ENCODE measurements at places on chromosomes 1 and 21.

- no peak for DNase-seq
Measured at GRCh38 chr1:234771642-234772344, 161.8 kb upstream of the IRF2BP2 start.

DNA sequence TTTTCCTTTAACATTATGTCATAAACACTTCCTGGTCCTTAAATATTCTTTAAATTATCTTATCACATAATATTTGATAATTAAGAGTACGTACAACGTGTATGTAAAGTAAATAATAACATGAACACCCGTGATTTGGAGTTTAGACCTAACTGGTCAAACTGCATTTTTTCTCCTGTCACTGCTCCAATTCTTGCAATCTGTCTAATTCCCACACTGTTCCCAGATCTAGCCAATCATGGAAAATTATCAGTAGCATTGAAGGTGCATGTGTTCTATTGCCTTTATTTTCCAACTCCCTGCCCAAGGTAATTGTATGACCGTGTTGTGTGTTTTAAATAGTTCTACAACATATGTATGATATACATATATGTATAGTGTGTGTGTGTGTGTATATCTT is 2.1 kb upstream of the PM20D1 start:
- no peak for DNase-seq

DNA sequence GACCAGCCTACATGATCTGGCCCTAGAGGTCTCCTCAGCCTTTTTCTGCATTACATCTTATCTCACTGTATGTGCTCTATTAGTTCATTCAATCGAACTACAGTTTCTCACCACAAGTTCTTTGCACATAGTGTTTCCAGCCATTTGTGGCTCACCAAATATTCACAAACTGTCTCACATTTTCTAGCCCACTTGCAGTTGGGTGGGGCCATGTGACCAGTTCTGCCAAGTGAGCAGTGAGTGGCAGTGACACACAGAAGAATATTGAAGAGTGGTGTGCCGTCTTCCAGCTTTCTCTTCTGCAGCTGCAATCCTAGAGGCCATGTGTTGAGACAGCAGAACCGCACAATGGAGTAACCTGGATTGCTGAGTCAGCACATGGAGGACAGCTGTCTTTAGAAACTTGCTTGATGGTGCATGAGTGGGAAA is 103.2 kb upstream of the ZNF644 start:
- DNase-seq: no peak

GRCh38 chr1:23895082-23895481 is 18.1 kb downstream of the CNR2 start:
- DNase-seq: no peak

- no peak for DNase-seq
Measured at GRCh38 chr1:4315202-4315601, 339.2 kb upstream of the AJAP1 start.

GRCh38 chr1:223738465-223739365 is 26.4 kb downstream of the CAPN2 start:
- no peak for DNase-seq

DNA sequence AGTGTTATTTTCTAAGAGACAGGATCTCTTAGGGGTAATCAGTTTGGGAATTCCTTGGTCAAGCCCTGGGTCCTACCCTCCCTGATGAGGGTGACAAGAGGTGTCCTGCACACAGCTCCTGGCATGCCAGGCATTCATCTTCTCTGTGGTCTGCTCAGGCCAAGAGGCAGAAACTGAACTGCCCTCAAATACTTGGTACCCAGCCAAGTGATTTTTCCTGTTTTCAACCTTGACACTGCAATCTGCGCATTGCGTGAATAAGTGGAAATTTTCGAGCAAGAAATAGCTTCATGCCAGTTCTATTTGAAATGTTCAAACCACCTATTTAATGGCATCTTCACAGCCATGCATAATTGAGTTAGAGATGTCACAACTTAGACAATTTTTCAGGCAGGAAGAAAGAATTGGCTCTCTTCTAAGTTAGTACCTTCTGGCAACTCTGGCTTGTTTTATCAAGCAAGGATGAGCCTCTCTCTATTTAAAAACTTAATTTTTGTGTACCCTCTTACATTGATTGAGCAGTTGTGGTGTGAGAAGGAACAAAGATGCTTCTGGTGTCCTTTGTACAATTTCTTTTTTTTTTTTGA is 27.0 kb downstream of the DNM3 start:
- DNase-seq: no peak

DNA sequence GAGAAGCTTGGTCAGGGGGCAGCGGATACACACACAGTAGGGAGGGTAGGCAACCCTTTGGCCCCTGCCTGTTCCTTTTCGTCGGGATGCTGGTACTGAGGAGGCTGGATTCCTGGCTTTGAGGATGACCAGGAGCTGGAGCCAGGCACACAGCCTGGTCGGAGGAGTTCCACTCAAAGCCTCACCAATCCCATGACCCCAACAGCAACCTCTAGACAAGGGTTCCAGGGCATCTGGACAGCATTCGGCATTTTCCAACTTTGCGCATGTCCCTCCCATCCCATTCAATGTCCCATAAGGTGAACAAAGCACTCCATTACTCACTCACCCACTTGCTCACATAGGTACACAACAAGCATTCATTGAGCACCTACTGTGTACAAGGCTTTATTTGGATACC is 42.6 kb upstream of the HMGB4 start:
- DNase-seq: no peak

- peak; percentile 14 for DNase-seq
Measured at GRCh38 chr1:154943649-154944400, 7.3 kb upstream of the PMVK start.

DNA sequence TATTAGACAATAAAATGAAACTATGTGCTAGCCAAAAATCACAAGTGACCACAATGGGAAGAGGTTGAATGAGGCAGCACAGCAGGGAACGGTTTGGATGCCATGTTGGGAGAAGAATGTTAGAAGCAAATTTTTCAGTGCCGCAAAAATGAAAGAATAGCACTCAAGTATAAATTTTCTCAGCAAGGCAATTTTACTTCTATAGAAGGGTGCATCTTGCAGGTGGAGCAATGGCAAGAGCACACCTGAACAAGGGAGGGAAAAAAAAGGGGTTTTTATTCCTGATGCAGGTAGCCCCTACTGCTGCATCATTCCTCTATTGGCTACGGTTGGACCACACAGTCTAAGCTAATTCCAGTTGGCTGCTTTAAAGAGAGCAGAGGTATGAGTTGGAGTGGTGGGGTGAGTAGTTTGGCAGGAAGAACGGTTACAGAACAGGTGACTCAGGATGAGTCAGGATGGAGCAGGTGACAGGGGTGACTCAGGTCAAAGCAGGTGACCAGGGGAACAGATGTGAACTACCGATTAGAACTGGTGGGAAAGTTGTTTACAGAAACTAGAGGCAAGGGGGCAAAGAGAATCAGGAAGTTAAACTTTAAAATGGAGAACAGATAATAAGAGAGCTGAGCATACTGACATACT is 301.1 kb upstream of the NRIP1 start:
- DNase-seq: no peak

DNA sequence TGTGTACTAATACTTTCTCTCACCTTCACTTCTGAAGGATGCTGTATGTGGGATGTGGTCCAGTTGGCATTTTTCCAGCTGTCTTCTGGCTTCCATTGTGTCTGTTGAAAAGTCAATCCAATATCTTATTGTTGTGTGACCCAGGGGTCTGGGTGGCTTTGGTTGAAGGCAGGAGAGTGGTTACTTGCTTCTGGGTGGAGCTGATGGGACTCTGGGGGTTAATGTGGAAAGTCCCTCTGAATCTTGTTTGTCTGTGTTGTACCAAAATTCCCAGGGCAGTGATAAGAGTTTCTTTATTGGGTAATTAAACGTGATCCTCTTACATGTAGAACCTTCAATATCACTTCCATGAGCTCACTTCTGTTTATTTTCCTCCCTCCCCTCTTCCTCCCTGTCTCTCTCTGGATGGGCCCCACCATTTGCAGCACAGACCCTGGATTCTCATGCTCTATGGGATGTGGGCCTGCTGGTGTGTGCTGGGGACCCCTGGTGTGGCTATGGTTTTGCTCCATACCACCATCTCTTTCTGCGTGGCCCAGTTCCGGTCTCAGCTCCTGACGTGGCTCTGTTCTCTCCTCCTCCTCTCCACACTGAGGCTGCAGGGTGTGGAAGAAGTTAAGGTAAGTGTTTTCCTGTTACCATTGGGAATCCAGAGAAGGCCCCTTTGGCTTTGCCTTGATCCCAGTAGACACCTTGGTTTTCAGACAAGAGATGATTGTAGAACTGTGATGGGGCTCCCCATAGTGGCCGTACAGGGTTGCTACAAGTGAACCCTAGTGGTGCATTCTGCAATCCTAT is 71.5 kb downstream of the HHAT start:
- peak; percentile 73 for DNase-seq

DNA sequence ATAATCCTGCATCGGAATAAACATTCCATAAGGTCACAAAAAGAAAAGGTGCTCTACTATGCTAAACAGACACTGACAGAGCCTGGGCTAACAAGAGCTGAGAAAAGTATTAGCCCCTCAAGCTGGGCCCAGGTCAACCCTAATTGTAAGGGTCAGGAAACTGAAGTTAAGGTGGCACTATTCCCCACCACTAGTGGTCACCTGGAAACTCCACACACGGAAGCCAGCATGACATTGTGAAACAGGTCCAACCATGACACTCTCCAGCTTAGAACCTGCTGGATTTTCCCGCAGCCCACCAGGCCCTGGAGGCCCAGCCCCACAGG is 1.2 kb downstream of the PTTG1IP start:
- no peak for DNase-seq

GRCh38 chr1:107963601-107964335 is 1.2 kb downstream of the VAV3 start:
- no peak for DNase-seq

DNA sequence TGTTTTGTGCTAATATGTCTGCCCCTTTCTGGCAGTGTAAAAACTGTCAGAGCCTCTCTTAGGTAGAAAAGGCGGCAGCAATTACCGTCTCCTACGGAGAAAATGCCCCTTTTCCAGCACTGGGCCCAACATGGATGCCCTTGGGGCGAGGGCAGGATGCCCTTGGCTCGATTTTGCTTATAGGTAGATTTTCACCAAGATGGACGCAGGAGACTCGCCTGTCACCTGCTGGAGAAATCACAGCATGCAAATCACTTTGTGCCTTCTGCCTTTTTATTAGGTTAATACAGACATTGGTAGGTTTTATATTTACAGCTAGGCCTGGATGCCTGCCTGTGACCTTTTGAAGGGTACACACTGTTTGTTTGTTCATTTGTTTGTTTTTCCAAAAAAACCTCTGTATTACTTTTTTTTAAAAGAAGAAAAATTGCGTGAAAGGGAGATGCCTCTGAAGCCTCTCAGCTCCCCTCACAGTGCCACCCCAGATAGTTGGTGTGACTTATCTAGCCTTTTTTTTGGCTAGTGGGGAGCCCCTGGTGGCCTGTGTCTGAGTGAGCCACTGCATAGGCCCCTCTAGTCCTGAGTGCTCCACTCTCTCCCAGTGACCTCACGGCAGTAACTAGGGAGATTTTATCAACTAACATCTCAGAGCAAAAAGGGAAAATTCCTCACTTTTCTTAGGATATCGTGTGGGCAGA is 2.5 kb downstream of the ATP1B1 start:
- no peak for DNase-seq

DNA sequence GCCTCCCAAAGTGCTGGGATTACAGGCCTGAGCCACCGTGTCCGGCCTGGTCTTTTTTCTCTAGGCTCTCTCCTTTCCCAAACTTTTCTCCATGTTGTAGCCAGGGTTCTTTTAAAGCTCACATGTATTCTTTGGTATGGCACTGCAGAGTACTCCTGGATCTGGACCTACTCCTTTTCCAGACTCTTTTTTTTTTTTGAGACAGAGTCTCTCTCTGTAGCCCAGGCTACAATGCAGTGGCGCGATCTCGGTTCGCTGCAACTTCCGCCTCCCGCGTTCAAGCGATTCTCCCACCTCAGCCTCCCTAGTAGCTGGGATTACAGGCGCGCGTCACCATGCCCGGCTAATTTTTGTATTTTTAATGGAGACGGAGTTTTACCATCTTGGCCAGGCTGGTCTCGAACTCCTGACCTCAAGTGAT is 602 bp upstream of the MED18 start:
- no peak for DNase-seq

DNA sequence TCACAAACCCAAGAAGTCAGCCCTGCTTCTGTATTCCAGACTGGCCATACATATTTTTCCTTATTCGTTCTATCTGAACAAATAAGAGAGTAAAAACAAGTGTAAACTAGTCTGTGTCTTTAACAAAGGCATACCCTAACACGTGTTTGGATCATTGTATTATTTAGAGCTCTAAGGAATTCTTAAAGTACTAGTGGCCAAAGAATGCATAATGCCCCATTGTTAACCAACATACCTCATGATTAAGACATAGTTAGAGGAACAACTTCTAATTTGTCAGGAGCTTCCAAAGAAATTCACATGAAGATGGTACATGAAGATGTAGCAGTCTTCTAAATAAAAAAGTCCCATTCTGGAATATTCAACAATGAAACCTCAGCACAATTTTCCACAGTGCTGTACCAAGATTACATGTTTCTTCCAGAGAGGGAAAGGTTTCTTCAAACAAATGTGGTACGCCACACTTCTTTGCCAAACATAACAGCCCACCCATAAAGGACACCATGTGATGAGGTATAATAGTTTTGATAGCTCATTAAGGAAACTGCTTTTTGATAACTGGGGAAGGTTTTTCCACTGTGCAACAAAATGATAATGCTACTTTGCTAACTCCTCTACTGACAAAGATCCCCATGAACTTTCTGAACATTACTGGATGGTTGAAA is 5.0 kb downstream of the PALMD start:
- DNase-seq: no peak

GRCh38 chr21:37878946-37879660 is 37.2 kb downstream of the KCNJ6 start:
- DNase-seq: peak; percentile 98

GRCh38 chr1:200890818-200891773 is 3.6 kb upstream of the INAVA start:
- no peak for DNase-seq
